ENCODE measurements at places on chromosomes 1 and 21.

DNA sequence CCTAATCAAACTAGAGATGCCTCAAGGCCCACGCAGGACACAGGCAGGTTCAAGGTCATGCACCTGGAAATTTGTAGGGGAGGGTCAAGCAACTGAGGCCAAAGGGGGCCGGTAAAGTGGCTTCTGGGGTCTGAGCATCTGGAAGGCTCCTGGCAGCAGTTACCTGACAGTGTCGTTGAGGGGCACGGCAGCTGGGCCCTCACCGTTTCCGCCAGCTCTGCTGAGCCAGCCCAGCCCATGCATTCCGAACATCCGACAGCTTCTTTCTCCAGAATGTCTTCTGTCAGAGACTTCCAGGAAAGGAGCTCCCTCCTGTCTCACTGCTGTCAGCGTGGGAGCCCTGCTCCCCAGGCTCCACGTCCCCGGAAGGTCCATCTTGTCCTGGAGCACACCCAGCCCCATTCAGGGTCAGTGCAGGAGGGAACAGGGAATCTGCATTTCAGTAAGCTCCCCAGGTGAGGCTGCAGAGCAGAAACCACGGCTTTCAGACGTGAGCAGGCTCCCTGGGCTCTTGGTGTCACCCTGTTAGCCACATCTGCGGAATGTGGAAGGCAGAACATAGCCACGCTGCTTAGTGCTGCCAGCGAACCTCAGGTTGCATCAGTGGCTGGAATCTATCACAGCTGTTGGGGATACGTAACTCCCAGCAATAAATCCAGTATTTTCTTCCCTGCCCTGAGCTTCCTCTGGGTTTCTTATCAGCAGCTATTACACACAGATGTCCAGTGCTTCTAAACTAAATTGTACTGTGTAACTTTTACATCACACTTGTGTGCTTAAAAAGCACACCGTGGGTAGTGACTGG lies 36.3 kb upstream of the FAM3B start:
- no peak for DNase-seq

DNA sequence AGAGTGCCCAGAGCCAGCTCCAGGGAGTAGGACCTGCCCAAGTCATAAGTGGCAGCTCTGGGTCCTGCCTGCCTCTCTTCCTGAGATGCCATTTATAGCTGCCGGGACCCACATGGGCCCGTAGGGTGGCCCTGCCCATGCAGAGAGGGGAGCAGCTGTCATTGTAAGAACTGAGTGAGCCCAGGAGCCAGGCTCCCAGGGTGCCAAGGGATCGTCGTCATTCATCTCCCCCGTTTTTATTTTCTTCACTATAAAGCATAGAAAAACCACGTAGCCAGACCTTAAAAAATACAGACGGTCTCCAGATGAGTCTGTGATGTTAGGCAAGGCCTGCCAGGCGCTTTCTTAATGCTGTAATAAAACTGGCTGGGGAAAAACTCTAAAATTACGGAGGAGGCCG lies 90.7 kb downstream of the IGSF21 start:
- DNase-seq: no peak

DNA sequence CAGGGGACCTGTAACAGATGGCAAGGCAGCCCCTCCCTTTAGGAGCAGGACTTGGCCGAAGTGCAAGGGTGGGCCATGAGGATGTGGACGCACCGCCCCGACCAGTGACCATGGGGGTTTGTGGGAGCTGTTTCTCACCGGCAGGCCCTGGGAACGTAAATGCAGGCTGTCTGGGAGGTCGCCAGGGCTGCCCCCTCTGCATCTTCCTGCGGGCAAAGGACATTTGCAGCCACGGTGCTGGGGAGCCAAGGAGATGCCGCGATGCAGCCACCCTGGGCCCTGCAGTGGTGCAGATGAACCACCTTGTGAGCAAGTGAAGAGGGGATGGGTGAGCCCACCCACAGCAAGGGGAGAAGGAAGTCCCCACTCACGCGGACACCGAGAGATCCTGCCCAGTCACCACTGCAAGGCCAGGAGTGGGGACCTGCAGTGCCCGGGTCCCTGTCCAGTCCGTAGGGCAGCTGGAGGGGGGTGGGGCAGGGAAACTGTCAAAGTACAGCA lies 121.1 kb downstream of the SIK1 start:
- no peak for DNase-seq

DNA sequence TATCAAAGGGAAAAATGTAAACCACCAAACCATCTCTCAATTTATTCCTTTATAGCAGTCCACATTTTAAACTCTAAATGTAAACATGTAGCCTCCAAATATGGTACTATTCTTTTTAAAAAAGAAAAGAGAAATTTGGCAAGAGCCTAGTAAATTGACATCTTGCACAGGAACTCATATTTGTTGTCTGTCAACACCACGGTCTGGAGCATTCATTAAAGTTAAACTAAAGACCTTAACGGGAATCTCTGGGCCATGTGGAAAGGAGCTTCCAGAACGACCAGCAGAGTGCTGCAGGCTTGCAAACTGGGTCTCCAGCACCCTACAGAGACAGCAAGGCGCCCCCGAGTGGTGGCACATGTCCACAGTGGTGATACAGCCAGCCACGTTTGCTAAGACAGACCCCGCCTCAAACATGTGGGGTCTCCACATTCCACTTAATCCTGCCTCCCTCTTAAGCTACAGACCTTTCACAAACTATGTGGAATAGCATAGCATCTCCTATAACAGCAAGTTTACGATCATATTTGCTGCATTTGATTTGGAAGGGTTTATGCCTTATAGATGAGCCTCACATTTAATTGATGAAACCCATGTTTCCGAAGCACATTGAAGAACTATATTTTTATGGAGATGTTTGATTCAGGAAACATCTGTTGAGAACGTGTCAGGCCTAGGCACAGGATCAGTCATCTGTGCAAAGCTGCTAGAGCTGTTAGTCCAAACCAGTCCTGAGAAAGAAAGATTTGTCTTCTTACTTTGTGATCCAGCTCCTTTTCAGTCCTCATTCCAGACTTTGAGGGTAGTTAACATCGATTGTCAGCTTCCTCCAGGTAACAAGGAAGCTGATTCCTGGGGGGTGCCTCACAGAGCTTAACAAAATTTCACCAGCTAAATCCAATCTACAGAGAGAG lies 96.4 kb upstream of the BACE2 start:
- DNase-seq: no peak

- no peak for DNase-seq
These were observed 29.2 kb downstream of the POFUT2 start for GRCh38 chr21:45258466-45258865.

- DNase-seq: no peak
These were observed 89.1 kb downstream of the CLEC20A start for GRCh38 chr1:178407655-178408054.

DNA sequence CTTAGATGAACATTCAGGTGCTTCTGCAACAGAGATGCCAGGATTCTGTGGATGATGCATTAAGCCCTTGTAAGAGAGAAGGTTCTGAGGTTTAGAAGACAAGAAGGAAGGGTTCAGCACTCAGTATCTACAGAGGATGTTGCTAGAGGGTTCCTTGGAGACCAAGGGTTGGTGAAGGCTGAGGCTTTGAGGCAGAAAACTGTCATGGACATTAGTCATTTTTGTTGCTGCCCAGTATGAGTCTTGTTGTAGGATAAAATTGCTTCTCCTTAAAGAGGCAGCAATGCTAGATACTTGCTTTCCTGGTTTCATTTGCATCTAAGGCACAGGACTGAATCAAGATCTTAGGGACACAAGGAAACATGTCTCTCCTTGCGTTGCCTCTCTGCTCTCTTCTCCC lies 319.4 kb upstream of the NFIA start:
- DNase-seq: no peak

GRCh38 chr1:19469004-19469403 lies 16.3 kb downstream of the CAPZB start:
- DNase-seq: no peak

DNA sequence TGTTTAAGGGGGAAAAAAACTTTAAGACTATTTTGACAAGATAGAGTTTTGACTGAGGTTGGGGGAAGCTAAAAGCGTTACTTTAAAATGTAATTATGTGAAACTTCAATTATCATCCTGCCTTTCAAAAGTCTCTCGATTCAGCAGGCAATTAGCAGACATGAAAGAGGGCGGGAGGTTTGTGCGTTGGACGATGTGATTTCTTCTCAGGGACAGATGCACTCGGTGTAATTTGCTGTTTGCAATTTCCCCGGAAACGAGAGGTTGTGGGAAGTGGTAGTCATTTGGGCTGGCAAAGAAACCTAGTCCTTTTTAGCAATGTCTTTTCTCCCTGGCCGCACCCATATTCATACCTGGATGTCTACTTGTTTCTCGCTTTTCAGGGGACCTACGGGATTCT lies 27.1 kb downstream of the KAZN start:
- no peak for DNase-seq

- DNase-seq: no peak
These were observed 130.8 kb downstream of the LYPLAL1 start for GRCh38 chr1:219304227-219305226.

GRCh38 chr1:61605607-61606321 lies 119.2 kb downstream of the TM2D1 start:
- no peak for DNase-seq

DNA sequence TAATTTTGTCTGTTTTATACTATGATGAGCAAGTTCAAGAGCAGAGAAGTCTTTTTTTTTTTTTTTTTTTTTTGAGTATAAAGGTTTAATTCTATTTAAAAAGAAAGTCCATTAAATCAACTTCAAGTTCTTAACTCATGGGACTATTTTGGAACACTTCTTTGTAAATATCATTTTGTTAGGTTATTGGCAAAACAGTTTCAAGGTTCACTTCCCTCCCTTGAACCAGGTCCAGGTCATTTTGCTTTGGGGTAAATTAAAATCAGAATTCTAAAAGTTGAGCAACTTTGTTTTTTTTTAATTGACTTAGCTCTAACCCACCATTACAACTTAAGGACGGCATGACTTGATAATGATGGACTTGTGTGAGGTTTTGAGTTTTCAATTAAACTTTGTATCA lies 72.3 kb downstream of the WLS start:
- no peak for DNase-seq

GRCh38 chr1:99814373-99814900 lies 35.7 kb upstream of the AGL start:
- no peak for DNase-seq

DNA sequence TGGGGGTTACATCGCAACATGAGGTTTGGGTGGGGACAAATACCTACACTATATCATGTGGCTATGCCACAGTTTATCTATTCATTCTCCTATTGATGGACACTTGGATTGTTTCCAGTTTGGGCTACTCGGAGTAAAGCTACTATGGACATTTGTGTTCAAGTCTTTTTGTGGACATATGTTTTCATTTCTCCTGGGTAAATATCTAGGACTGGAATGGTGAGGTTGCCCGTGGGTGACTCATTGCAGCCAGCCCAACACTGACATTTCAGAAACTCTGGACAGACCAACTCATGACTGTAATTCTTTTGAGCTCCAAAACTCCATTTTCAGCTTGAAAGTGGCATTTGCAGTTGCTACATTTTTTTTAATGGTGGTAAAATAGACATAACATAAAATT lies 82.7 kb downstream of the KAZN start:
- no peak for DNase-seq

- DNase-seq: no peak
These were observed 20.8 kb upstream of the PTPRF start for GRCh38 chr1:43509740-43510375.

GRCh38 chr1:47522935-47523834 lies 85.3 kb downstream of the FOXD2 start:
- no peak for DNase-seq

- DNase-seq: no peak
These were observed 87.7 kb upstream of the ATP1B1 start for GRCh38 chr1:169018751-169019150.

GRCh38 chr1:110258734-110259133 lies 48.6 kb downstream of the KCNC4 start:
- no peak for DNase-seq

DNA sequence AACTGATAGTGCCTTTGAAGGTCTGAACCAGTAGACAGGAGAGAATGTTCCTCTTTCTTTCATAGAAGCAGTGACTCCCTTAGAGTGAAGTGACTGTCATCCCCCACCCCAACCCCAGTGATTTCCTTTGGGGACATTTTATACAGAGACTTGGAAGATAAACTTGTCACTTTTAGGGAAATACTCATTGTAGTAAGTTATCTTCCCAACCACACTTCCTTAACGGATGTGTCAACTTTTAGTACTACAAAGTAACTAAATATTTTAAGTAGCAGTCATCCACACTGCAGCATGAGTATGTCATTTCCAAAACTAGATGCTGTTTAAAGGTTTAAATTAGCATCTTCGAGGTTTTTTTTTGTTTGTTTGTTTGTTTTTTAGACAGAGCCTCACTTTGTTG lies 13.7 kb downstream of the LRRC8B start:
- no peak for DNase-seq

GRCh38 chr1:6981595-6981994 lies 196.3 kb downstream of the CAMTA1 start:
- no peak for DNase-seq

DNA sequence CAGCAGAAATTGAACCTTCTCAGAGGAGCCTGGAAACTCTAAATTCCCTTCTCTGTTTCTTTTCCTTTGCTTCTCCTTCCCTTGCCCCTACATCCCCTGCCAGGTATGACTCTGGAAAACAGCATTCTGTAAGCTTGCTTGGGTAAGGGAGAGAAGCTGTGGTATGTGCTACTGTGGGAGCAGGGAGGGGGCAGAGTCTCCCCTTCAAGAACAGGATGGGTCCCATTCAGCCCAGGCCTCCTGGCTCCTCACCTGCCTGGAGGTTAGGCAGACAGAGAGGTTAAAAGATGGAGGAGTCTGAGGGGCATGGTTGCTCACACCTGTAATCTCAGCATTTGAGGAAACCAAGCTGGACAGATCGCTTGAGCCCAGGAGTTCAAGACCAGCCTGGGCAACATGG lies 40.6 kb upstream of the UBE2U start:
- no peak for DNase-seq

- no peak for DNase-seq
These were observed 15.7 kb downstream of the FNDC7 start for GRCh38 chr1:108728327-108728923.

DNA sequence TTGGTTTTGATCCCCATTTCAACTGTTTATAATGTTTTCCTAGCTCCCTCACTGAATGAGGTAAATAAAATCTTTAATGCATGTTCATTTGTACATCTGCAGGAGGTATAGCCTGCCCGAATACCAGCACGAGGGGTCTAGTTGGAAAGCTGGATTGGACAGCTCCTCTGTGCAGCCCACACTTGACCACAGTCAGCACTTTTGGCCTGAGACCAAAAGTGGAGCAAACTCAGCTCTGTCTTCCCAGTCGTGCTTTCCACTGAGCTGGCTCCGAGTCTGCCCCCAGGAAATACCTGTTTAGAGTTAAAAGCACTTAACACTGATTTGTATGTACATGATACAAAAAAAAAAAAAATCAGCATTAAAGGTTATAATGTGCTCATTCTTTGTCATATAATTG lies 224.4 kb downstream of the DSCAM start:
- DNase-seq: no peak

DNA sequence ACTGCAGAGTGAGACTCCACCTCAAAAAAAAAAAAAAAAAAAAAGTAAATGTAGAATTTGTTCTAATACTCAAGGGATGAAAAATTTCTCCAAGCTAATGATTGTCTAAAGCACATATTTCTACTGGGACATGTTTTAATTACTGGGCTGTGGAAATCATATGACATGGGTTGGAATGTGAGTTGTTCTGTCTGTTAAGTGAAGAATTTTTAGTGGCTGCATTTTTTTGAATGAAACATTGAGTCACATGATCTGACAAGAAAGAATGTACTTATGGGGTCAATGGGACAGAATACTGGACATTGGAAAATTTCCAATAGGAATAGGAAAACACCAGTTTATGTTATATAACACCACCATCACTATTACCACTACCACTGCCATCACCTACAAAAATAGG lies 123.8 kb upstream of the IVNS1ABP start:
- no peak for DNase-seq

All from stimulated activated CD8-positive, alpha-beta memory T cell treated with anti-CD3 and anti-CD28 coated beads, Interleukin-15, amount 100 ng/mL, for 1 hour (primary cell).